ENCODE measurements at places on chromosomes 2 and 18.

GRCh38 chr2:74441170-74441689 is 507 bp downstream of the RTKN start:
- DNase-seq: no peak

DNA sequence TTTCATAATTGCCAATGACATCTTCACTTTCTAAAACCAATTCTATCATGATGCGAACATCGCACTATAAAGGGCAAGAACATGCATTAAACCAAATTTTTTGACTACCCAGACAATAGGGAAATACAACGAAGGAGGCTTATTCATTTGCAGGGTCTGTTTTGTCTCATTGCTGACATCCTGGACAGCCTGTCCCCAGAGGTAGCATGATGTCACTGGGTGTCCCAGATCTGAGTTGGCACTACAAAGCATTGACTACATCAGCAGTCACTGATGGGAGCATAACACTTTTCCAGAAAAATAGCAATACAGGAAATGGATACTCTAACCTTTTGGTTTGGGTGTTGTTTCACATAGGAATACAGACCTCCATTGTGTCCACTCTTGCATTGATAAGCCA is 180.3 kb downstream of the TMEM182 start:
- no peak for DNase-seq

DNA sequence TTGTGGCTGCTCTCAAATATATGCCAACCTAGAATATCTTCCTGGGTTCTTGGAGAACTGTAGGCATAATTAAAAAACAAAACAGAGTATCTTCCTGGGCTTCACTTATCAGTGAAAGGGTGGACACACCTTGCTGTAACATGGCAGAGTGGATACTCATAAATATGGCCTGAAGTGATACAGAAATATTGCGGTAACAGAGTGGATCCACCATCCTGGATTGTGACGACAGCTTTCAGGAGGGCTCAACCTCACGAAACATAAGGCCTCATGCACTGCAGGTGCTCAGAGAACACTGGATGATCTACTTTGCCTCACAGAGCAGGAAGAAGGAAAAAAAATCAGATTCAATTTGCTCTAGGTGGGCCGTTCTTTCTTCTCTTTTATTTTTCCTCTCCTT is 336.0 kb downstream of the NBAS start:
- DNase-seq: no peak

- DNase-seq: no peak
These were observed 38.2 kb upstream of the DPP4 start for GRCh38 chr2:162111958-162112850.

DNA sequence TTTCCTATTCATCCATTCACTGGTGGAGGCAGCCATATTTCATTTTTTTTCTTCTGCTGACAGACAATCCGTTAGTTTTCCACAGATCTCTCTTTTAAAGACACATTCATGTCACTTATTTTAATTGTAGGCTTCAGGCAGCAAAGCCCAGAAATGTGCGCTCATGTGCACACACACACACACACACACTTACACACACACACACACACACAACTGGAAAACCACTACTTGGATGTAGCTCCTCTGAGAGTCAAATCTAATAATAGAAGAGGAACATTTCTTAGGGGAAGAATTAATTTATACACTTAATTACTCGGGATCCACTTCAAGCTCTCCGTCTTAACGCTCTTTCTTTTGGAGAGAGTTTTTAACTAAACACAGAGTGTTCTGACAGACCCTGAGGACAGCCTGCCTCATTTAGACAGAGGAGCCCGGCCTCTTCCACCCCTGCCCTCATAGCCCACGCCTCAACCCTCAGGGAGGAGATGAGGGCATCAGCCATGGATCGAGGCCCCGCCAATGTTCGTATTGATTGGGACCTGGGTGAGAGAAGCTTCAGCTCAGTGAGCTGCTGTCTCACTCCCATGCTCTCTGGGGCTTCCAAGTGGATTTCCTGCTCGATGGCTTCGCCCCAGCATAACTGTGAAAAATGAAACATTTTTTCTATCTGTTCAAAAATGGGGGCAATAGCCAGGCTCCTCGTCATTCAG is 261.4 kb upstream of the SKOR2 start:
- DNase-seq: no peak

DNA sequence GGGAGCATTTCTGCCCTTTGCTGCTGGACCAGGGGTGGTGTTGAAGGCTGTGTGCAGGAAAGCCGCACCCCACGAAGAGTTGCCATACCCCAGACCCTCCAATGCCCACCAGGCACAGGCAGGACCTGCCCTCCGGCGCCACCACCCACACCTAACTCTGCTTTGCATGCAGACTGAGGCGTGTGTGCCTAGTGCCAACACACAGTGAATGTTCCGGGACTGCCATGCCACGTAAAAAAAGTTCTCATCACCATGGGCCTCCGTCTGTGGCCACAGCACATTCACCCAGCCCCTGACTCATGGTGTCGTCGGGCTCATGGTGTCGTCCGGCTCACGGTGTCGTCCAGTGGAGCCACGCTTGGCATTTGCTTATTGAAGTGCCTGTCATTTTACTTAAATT is 184.9 kb upstream of the RAB6C start:
- no peak for DNase-seq

DNA sequence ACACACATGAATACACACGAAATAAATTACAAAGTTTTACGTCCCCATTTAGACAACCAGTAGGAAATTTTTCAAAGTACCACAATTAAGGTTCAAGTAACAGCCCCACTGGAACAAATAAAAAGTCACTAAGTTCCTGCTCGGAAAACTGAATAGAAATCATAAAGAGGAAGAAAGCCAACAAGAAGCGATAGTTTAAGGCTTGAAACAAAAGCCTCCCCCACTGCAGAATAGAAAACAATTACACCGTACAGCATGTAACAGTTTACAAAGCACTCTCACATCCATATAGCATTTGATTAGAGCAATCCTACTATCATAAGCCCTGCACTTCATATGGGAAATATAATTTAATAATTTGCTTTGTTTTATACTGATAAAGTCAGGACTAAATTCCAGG is 15.5 kb downstream of the KLF7 start:
- no peak for DNase-seq

- no peak for DNase-seq
These were observed 771.6 kb downstream of the DPP10 start for GRCh38 chr2:115214050-115214449.

GRCh38 chr18:68727506-68727905 is 12.6 kb upstream of the TMX3 start:
- DNase-seq: no peak

DNA sequence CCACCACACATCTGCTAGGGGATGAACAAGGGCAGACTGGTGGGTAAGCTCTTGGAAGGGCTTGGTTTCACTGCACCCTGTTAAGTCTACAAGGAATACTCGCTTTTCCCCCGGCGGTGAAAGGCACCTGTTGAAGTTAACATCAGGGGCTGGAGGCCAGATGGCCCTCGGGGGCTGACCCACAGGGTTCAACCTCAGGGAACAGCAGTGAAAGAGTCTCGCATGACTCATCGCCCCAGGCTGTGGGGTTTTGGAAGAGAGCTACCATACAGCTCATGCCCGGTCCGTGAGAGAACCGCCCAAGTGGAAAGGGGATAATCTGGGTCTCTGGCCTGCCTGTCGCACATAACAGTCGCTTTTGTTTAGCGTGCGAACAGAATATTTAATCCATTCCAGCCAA is 748.0 kb downstream of the DPP10 start:
- no peak for DNase-seq

- DNase-seq: no peak
These were observed 129.7 kb downstream of the WDSUB1 start for GRCh38 chr2:159156834-159157233.

- no peak for DNase-seq
These were observed 306.2 kb downstream of the PRKCE start for GRCh38 chr2:45957533-45958227.

- no peak for DNase-seq
These were observed 1267.1 kb downstream of the LRP1B start for GRCh38 chr2:140863713-140864112.

GRCh38 chr2:233480490-233481202 is 85.9 kb downstream of the USP40 start:
- no peak for DNase-seq

GRCh38 chr2:68000170-68000825 is 62.5 kb downstream of the C1D start:
- DNase-seq: no peak

GRCh38 chr2:241540771-241541561 is 17.6 kb upstream of the BOK start:
- no peak for DNase-seq

- DNase-seq: no peak
These were observed 486.5 kb downstream of the TDRD15 start for GRCh38 chr2:21610304-21610703.

GRCh38 chr2:143422681-143423080 is 293.5 kb downstream of the ARHGAP15 start:
- no peak for DNase-seq

GRCh38 chr2:240559286-240559685 is 871 bp upstream of the DUSP28 start:
- DNase-seq: no peak

GRCh38 chr2:18232731-18233438 is 327.6 kb downstream of the RDH14 start:
- DNase-seq: no peak

- no peak for DNase-seq
These were observed 1143.4 kb downstream of the CNTNAP5 start for GRCh38 chr2:125168442-125168841.

DNA sequence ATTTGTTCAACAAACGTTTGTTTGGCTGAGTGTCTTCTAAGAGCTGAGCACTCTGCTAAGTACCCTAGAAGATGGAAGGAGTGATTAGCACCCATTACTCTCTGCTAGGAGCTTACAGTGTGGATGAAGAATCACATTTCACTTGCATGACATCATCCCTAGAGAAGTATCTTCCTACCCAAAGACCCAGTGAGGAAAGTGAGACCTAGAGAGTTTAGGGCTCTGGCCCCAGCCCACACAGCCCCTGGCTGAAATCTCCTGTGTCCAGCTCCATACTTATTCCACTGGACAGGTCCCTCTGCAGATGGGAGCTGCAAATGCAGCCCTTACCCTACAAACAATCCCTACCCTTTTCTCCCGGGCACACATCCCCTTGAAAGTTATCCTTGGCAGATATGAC is 26.8 kb upstream of the EPAS1 start:
- no peak for DNase-seq

DNA sequence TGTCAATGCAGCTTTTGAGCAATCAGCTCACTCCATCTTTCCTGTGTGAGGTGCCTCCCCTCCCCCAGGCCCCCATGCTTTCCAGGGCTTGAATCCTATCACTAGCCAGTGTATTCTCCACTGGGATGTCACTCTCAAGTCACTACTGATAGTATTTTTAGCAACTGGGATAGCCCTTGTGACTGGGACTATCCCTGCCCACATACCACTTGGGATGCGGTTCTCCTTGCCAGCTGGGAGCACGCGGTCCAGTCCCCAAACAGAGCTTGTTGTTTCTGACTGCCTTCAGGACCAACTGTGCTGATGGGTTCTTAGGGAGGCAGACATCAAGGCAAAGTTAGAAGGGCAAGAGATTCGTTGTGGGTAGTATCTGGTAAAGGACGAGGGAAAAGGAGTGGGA is 134.9 kb downstream of the FAM161A start:
- no peak for DNase-seq

DNA sequence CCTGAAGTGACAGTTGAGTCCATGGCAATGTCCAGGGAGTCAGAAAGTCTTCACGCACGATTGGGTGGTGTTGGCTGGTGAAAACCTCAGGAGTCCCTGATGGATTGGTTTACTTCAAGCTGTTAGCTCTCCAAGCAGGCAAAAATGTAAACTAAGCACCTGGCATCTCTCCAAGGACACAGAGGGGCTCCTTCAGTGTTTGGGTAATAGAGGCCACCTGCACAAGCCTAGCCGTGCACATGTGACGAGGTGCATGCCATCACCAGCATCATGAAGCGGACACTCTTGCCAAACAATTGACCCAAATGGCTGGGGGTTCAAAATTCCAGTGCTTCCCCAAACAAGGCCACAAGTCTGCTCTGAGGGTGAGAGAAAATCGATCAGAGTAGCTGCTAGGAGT is 104.7 kb upstream of the CD302 start:
- DNase-seq: no peak

GRCh38 chr2:67825476-67825875 is 237.3 kb downstream of the C1D start:
- no peak for DNase-seq

Measured in esophagus squamous epithelium (tissue), 5 donors.